ENCODE measurements at places on chromosomes 2 and 18.

GRCh38 chr18:59272891-59273758 is at the start of gene RAX:
RAX (minus strand) TSS chr18:59273454; CDS start chr18:59273206, 248 bp downstream.
- no peak for DNase-seq

GRCh38 chr2:157413326-157414035 is 30.4 kb downstream of the CYTIP start:
- DNase-seq: no peak

DNA sequence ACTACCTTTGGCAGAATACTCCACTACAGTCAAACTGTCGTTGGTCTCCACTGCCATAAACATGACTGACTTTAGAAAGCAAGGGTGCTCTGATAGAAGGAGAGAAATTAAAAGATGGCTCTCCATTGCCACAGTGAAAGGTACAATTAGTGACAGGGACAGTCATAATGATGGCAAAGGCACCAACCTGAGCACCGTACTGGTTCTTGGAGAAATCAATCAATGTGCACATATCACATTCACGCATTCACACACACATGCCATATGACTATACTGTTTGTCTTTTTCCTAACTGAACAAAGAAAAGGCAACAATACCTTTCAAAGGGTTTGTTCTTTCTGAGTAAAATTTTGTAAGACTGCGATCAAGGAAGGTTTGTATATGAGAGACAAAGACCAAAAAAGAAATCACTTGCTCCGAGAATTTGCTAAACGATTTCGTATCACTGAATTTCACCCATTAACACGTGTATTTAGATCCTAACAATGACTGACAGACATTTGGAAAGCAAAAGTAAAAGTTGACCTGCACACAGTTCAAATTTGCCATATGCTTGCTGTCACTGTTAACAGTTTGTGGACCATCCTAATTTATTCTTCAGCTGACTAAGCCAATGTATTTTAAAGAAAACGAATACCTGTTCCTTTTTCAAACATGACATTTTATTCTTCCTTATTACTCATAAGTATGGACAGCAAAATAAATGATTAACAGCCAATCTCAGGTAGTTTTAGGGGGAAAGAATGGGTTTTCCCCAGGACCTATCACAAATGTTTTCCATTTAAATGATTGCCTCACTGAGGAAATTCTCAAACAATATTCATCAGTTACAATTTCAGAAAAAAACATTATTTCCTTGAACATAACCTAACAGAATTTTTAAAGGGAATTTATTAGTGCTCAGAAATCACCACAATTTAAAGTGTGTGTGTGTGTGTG is 644.4 kb downstream of the ZEB2 start:
- no peak for DNase-seq

DNA sequence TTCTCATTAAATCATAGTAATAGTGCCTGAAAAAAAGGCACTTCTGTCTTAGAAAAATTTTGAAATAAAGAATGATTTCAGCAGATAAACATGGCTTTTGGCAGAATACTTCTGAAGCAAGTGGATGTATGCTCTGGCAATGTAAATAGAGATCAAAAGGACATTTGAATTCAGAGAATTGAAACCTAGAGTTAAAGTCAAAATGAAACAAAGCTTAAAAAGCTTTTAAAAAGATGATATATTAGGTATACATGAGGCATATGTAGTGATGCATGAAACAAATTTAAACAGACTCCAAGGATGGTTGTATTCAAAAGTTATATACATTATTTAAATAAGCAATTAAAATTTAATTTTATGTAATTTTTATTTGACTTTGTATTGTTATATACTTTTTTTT is 1344.5 kb upstream of the TMEFF2 start:
- DNase-seq: no peak

GRCh38 chr2:144004742-144005141 is 515.2 kb downstream of the ZEB2 start:
- DNase-seq: no peak

DNA sequence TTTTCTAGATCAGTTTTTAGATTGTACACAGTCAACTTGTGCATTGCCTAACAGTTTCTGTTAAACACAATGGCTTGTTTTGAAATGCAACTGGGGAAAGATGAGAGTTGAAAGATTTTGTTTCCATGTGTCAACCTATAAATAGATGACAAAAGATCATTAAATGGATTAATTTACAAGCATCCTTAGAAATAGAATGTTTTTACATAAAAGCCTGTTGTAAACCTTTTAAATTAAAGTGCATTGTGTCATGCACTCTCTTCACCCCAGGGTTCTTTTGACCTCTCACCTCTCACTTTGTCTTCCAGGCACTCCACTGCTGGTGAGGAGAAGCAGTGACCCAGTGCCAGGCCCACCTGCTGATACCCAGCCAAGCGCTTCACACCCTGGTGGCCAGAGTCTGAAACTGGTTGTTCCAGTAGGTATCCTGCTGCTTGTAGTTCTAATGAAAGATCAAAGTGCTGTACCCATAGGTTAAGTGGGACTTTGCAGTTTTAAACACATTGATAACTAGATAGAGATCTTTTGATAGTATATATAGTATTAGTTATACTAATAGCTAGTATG is 502.1 kb downstream of the PARD3B start:
- DNase-seq: no peak

GRCh38 chr18:57943723-57944122 is 100.3 kb upstream of the NEDD4L start:
- DNase-seq: no peak

GRCh38 chr18:25310045-25310444 is 41.9 kb downstream of the ZNF521 start:
- DNase-seq: no peak

GRCh38 chr2:23020659-23021058 is 364.3 kb upstream of the KLHL29 start:
- DNase-seq: no peak

- DNase-seq: no peak
Measured at GRCh38 chr2:236967499-236967783, 118.2 kb upstream of the COPS8 start.

- DNase-seq: no peak
Measured at GRCh38 chr2:21270083-21270491, 146.3 kb downstream of the TDRD15 start.

- DNase-seq: no peak
Measured at GRCh38 chr2:37324786-37325624, at the start of gene PRKD3. PRKD3 (minus strand) TSS chr2:37324833; CDS start chr2:37316524, 8,309 bp downstream.

GRCh38 chr18:3263132-3263700 is 1.3 kb downstream of the MYL12B start:
- no peak for DNase-seq

DNA sequence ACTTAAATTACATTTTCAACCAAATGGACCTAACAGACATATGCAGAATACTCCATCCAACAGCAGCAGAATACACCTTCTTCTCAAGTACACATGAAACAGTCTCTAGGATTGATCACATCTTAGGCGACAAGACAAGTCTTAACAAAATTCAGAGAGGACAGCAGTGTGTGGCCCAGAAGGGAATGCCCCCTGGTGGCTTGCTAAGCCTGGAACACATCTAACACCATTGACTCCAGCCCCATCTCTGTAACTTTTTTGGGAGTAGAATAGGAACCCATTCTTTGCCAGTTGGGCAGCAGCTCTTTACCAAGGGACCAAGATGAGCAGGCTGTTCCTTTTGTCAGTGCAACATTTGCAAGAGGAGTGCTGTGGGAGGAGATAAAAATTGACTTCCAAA is 249.9 kb downstream of the PLCL1 start:
- no peak for DNase-seq

GRCh38 chr2:156803967-156804366 is 367.8 kb downstream of the GPD2 start:
- DNase-seq: no peak

GRCh38 chr2:135047300-135047699 is at the start of gene MAP3K19:
MAP3K19 (minus strand) TSS chr2:135047447; CDS start chr2:135024647, 22,800 bp downstream.
- no peak for DNase-seq

DNA sequence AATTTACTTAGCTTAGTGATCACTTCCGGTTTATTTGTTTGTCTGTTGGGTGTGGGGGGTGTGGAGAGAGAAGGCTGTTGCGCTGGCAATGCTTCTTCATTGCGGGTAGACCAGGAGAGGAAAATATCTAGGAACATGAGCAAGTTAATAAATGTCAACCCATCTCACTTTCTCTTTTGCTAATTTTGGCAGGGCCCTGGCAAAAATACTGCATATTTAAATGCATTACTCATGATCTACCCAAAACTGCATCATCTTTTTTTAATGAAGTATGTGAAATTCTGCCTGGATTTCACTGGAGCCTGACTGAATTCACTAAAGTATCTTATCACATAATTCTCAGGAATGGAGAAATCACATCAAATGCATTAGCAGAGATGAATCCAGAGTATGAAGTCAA is 1131.0 kb upstream of the NXPH2 start:
- no peak for DNase-seq

DNA sequence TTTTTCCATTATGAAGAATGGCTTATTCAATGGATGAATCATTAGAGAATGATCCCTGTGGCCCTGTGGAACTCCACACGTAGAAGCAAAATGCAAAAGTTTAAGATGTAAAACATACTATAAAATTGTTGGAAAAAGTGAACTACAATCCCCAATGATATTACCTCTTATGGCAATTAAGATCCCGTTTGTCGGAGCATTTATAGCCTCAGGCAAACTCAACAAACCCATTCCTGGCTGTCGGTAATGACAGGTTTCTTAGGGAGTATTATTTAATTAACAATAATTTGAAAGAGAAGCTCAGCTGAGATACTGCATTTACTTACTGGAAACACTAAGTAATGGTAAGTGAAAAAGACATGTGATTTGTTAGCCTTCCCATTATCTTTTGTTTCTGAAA is 138.3 kb downstream of the CDH20 start:
- no peak for DNase-seq

DNA sequence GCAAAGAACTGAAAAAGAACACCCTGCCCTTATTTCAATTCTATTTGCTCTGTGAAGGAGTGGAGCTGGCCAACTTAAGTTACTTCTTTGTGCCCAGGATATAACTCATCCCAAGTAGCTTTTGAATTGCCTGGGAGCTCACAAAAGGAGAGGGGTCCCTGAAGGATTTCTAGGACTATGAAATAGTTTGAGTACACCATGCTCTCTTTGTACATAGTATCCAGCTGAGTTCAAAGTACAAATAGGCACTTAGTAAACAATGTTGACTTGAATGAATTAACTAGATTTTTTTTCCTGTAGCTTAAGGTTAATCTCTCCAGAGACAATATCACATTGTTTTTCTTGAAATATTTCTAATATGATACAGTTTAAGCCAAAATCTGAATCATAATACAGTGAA is 47.7 kb downstream of the ZC3H15 start:
- DNase-seq: no peak

- no peak for DNase-seq
Measured at GRCh38 chr18:44320619-44321460, 359.8 kb upstream of the SETBP1 start.

- no peak for DNase-seq
Measured at GRCh38 chr18:55396267-55396905, 191.6 kb downstream of the TCF4 start.

DNA sequence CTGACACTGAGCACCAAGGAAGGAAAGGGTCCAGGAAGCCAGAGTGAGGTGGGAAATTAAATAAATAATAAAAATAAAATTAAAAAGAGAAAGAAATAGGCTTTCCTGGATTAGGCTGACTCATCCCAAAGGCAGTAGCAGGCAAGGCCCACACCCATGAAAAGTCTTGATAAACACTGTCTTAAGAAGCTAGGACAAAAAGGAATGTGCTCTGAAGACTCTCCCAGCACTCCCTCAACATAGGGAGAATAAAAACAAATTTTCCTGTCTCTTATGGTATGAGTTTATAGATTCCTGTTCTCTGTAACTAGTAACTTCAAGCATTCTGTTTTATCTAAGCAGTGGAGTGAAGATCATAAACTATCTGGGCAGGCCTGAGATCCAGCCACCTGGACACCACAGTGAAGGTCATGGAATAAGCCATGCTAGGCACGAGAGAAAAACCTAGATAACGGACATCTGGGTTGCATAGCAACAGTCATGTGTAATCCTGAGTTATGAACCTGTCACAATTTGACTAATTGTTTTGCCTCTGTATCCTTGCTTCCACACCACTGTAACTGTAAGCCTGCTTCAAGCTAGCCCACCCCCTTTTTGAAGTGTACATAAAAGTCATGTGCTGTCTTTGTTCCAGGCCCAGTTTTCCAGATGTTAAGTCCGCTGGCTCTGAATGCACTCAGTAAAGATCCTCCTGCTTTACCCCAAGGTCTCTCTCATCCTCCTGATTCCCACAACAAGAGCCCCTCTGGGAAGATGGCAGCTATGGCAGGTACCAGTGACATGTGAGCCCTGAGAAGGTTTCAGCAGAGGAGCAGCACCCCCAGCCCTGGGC is 107.8 kb downstream of the NDUFA10 start:
- no peak for DNase-seq

GRCh38 chr2:183157131-183157530 is 32.9 kb downstream of the NUP35 start:
- DNase-seq: no peak

- DNase-seq: no peak
Measured at GRCh38 chr2:46489423-46490174, 10.2 kb downstream of the TMEM247 start.

- no peak for DNase-seq
Measured at GRCh38 chr2:28628506-28628905, 123.1 kb upstream of the PPP1CB start.

GRCh38 chr18:3074087-3074486 is 61.1 kb upstream of the LPIN2 start:
- DNase-seq: no peak

DNA sequence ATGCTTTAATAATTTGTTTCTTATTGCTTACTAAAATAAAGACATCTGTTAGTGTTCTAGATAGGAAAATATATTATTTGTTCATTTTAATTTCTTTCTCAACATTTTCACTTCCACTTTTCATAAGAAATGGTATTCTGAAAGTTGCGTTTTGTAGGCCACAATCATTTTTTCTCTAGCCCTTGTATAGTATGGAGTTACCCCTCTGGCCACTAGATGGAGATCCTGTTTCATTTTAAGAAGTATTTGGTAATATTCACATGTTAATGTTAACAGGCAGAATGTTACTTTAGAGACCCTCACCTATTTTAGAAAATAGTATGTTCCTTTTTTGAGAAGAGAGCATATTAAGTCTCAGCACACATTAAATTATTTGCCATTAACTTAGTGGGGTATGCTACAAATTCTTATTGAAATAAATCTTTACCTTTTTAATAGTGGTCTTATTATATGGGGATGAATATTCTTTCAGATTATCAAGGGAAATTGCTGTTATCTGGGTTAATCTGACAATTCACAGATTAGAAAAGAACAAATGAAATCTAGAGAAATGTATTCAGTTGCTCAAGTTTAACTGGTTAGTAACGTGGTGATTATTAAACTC is 73.9 kb upstream of the TTC27 start:
- DNase-seq: no peak

- no peak for DNase-seq
Measured at GRCh38 chr2:127086990-127087790, 19.8 kb downstream of the BIN1 start.
